ENCODE measurements at places on chromosomes 5 and 9. TPM values are rescaled to one million over a fixed set of nuclear protein-coding genes. Genes with fewer than 3 reads are reported as not detected.

The ZNG1F gene
- total RNA-seq: 1.0 TPM

The BSPRY gene
- total RNA-seq: not detected

The TPPP gene
- total RNA-seq: 0.29 TPM

The DAPK1 gene
- 36.2 TPM for total RNA-seq

The TAF11L10 gene
- not detected for total RNA-seq

The CDC20B gene
- total RNA-seq: not detected

The EGR1 gene
- 2.6 TPM for total RNA-seq

The KIF20A gene
- total RNA-seq: not detected

DNA sequence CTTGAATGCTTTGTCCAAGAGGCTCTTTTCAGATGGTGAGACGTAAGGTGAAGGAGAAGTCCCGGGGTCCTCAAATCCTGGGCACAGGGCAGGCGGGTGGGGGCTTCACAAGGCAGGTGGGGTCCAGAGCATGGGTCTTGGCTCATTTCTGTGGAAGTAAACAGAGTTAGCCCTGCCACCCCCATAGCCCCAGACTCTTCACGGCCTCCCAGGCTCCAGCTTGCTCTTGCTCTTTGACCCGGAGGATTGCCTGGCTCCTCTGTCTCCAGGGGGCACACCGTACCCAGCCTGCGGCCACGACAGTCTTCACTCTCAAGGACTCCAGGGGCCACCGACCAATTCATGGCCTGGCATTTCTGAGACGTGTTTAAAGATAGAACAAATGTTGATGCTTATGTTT is 28.8 kb upstream of the POMT1 start:
- no peak for DNase-seq

DNA sequence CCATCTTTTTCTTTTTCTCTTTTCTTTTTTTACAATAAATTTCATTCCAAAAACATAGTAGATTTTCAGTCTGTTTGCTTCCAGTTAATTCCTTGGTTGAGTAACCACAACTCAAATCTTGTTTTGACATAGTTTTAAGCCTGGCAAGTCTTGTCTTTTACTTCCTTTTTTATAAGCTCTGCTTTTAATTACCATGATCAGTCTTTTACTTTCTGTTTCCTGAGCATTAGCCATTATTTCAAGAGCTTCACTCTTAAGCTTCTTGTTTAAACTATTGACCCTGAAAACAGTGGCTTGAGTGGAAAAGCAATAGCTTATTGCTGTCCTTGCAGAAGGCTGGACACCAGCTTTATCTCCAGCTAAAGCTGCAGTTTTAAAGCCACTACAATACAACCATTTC is 1363.3 kb downstream of the MAT2B start:
- DNase-seq: no peak

DNA sequence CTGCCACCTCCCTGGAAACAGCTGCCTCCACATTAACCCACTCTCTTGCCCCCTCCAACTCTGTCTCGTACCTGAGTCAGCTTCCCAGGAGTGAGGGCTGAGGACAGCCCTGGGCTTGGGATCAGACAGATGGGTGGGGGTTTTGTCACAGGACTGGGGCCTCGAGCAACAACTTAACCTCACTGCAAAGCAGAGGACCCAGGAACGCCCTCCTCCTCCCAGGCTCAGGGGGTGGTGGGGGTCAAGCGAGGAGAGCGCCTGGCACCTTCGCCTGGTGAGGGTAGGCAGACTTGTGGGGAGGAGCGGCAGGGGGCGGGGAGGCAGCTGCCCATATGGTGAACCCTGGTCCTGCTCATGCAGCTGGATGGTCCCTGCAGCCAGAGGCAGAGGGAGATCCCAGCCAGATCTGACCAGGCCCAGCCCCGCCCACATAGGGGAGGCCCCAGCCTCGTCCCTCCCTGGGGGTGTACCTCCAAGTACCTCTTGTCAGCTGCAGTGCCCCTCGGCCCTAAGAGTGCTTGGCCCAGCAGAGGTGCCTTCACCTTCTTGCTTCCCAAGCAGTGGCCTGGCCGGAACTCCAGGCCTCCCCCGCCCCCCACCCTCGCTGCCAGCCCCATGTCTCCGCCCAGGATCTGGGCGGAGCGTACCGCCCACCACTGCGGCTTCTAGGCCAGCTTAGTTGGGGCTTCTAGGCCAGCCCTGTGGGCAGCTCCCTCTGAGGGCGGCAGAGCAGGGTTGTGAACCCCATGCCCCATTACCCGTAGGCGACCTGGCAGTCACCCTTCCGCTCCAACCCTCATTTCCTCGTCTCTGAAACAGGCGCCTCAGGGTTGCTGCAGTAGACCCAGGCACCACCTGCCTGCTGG is at the start of gene SARDH:
TSS of gene SARDH (minus strand) at position 579 of the 866 bp plus-strand sequence. CDS start 4,179 bp downstream, outside the sequence.
- peak; percentile 67 for DNase-seq

GRCh38 chr9:132036521-132036920 is 43.1 kb downstream of the MED27 start:
- DNase-seq: no peak

GRCh38 chr5:124790895-124791732 is 44.7 kb upstream of the ZNF608 start:
- DNase-seq: no peak

GRCh38 chr5:159359408-159359807 is 29.1 kb upstream of the IL12B start:
- no peak for DNase-seq

DNA sequence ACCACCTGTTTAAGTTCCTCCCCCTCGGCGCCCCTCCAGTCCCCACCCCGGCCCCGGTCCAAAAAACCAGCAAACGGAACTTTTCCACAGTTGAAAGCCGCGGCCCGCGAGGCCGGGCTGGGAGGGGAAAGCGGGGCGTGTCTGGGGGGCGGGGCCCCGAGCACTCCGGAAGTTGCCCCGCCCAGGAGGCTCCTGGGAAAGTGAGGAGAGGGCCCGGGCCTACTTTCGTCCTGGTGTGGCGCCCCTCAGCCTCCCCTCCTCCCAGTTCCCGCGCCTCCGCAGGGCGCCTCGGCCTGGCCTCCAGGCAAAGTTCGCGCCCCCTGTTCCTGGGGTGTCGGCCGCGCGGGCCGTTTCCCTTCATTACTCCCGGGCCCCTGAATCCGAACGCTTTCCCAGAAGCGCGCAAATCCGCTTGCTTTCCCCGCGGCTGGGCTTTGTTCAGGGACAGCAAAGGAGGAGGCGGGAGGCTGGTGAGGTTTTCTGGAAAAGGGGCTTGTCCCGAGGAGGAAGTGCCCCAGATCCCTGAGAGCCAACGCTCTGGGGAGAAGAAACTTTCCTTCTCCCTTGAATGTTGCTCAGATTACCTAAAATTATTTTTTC is 4.5 kb upstream of the DMRT3 start:
- no peak for DNase-seq

DNA sequence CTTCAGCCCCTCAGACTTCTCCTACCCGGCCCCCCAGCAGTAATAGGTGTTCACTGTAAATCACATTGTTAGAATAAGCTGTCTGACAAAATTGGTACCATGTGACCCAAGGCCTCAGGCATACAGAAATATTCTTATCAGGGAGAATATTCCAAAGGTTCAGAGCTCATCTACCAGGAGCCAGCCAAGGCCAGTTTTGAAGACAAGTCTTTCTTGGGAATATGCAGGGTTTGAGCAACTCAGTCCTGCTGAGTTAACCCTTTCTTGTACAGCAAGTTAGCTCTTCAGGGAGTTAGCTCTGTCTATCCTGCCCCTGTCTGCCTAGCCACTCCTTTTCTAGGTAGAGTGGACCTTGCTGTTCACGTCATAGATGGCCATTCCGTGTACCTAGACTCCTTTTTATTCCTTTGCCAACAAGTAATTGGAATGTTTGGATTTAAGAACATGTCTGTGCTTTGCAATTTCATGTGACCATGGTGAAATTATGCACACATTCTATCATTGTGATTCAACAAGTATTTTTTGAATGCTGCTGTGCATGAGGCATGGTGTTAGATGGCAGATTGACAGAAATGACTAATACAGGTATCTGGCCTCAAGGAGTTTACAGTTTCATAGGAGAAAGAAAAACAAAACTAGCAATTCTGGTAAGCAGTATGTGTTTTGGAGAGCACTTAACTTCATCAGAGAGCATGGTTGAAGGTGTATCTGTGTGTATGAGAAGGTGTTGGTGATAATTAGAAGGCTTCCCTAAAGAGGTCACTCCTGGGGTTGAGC is 22.6 kb downstream of the TGFBR1 start:
- no peak for DNase-seq

DNA sequence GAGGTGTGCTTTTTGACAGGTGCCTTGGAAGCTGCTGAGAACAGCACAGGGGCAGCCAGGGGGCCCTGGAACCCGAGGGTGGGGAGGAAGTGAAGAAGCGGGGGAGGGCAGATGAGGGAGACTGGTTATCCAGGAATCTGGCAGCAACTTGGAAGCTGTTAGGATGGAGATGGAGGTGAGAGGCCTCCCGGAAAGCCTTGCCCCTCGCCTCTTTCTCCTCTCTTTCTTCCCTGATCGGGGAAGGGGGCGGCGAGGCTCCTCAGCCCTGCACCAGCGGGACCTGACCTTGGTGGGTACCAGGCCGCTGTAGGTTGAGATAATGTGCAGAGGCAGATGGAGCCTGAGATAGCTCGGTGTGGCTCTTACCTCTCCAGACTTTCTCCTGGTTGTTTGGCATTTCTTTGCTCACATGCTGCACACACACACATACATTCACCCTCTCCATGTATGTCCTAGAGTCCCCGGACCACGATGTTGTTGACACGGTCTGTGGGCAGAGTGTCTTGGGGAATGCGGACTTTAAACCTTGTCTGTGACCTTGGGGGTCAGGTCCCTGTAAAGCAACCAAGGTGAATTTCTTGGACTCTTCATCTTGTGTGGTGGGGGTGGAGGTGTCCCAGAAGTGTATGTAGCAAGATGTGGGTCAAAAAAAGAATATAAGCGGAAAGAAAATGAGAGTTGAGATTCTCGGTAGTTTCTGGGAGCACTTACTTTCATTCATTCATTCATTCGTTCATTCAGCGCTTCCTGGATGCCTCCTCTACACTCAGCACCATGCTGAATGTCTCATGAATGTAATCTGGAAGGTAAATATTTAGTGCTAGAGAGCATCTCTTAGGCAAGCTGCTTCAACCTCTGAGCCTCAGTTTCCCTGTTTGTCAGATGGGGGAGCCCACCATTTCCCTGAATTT is 1.6 kb downstream of the WWC1 start:
- no peak for DNase-seq

GRCh38 chr9:123131258-123131657 is 97.8 kb downstream of the GPR21 start:
- DNase-seq: no peak

DNA sequence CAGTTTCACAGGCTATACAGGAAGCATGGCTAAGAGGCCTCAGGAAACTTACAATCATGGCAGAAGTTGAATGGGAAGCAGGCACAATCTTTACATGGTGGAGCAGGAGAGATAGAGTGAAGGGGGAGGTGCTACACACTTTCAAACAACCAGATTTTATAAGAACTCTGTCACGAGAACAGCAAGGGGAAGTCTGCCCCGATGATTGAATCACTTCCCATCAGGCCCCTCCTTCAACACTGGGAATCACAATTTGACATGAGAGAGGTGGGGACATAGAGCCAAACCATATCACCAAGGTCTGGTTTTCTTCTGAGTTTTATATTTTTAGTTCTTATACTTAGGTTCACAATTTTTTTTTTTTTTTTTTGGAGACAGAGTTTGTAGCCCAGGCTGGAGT is 16.1 kb downstream of the ZCCHC9 start:
- DNase-seq: no peak

- DNase-seq: no peak
These were observed 348.9 kb upstream of the RFX3 start for GRCh38 chr9:3874449-3875360.

GRCh38 chr9:98117984-98118639 is 910 bp downstream of the TRIM14 start:
- DNase-seq: no peak

DNA sequence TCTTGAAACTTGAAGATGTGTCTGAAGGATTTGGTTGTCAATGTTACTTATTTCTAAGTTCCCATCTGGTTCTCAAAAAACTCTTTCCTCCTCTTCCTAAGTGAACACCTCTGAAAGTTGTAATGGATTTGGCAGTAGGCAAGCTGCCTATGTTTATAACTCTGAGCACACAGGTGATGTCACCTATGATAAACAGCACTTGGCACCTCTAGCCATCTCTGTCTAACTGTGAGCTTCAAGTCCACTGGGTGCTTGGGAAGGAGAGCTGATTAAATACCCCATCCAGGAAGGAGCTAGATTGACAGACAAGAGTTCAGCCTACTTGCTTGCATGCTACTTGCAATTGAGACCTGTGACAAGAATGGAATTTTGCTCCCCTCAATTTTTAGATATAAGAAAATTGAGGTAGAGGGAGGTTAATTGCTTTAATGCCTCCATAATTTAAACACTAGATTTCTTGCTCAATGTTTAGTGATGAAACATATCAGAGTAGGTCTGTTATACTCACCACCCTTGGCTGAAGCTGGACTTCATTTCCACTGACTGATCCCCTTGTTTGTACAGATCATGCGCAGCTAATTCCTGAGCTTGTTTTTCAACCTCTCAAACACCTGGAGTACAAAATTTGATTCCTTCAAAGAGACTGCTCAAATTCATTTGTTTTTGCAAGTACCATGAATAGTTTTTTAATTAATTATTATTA is 49.9 kb downstream of the PDE4D start:
- DNase-seq: no peak

DNA sequence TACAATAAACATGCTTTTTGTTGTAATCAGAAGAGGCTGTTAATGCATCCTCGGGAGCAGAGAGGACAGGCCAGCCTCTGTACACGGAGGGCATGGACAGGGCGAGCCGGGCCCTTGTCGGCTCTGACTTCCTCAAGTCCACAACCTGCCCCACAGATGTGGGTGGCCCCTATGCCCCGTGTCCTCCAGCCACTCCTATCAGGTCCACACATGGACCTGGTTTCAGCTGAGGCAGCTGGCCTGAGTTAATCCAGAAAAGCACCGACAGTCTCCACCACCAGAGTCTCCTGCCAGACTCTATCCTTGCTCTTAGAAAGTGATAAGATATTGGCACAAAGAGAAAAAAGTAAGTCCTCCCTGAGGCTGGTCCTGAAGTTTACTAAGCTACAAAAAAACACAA is 52.4 kb upstream of the PHYKPL start:
- no peak for DNase-seq

- no peak for DNase-seq
These were observed 1163.8 kb downstream of the TAF11L14 start for GRCh38 chr5:18798058-18798457.

- no peak for DNase-seq
These were observed 70.4 kb downstream of the NFIB start for GRCh38 chr9:14243514-14244042.

DNA sequence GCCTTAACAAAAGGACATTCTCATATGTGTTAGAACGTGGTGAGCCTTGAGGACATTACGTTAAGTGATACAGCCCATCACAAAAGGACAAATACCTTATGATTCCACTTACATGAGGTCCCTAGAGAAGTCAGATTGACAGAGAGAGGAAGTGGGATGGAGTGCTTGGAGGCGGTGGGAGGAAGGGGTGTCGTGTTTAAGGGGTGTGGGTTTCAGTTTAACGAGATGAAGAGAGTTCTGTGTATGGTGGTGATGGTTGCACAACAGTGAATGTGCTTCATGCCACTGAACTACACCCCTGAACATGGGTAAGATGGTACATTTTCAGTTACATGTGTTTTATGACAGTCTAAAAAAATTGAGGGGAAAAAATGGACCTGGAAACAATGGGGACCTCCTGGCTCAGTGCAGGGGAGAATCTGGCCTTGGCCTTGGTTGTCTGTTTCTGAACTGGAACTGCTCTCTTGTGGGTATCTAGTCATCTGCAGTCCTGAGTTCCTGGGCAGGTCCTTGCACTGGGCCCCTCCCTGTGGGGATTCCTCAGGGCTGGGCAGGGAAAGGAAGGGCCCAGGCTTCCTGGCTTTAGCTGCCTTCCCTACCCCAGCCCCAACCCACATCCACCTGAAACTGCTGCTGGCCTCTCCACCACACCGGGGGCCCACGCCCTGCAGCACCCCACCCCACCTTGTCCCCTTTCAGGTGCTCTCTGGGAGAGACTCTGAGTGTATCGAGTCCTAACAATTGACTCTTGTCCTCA is 17.8 kb downstream of the LRRC8A start:
- DNase-seq: no peak

All from uterus (tissue), 4 donors.